ENCODE measurements at places on chromosomes 6 and 20.

GRCh38 chr20:50563133-50563944, 53.2 kb downstream of the PTPN1 start:
- DNase-seq: no peak

DNA sequence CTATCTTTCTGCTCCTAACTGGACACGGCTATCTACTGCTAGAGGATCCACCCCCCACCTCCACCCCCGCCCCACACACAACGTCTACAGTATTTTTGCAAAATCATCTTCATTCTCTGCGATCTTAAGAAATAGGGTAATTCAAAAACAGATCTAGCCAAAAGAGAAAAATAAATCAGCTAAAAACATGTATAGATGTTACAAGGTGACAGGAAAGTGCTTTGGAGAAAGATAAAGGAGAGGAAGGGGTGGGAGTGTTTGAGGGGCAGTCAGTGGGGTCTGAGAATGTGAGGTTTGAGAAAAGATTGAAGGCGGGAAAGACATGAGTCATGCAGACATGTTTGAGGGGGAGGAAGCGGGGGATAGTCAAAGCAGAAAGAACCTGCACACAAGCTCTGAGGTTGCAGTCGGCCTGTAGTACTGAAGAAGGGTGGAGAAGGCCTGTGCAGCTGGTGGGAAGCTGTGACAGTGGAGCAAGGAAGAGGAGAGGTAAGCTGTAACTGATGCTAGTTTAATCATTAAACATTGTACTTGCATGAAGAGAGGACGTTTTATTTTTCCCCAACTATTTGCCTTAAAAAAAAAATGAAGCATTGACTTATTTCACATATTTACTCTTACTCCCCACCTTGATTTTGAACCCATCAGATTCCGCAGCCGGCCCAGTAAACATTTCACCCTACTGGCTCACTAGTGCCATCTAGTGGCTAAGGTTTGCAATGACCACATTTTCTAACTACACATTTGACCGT, 332.6 kb downstream of the ADGRB3 start:
- DNase-seq: peak; percentile 52

GRCh38 chr6:152184917-152185574, 377.6 kb downstream of the ESR1 start:
- DNase-seq: no peak

GRCh38 chr6:16320533-16321340, 82.3 kb downstream of the GMPR start:
- no peak for DNase-seq

GRCh38 chr20:44911264-44911921, 1.5 kb downstream of the PABPC1L start:
- peak; percentile 71 for DNase-seq

- DNase-seq: no peak
Observed at GRCh38 chr20:57878786-57879424, 169.1 kb upstream of the PMEPA1 start.

DNA sequence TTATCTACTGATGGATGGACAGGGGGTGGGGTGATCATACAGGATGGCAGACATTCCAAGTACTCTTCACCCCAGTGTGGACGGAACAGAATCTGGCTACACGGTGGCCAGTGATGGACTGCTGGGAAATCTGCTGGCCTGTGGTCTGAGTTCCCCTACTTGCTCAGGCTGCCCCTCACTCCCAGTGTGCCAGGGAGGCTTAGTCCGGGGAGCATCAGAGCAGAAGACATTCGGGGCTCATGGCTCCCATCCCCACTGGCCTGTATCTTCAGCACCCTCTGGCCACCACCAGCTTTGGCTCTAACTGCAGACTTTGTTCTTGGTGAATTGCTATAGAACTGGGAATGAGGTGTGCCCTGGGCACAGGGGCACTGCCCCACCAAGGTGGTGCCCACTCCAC, 15.3 kb downstream of the TLDC2 start:
- DNase-seq: no peak

DNA sequence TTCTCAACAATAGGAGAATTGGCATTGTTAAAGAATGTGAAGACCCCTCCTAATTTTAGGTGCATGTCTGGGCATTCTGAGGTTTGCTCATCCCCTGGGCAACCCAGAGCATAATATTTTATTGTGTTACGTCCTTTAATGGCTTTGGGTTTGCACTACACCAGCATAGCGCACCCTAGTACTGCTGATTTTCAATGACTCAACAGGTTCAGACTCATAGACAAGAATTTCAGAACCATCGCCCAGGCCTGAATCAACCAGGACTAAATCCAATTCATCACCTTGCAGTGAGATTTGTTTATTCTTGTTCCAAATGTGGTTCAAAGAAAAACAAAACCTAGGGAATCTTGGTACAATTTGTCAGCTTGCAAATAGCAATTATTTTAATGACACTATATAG, 137.8 kb upstream of the PHACTR1 start:
- no peak for DNase-seq

- DNase-seq: no peak
Observed at GRCh38 chr6:118240878-118241528, 307.1 kb upstream of the PLN start.

DNA sequence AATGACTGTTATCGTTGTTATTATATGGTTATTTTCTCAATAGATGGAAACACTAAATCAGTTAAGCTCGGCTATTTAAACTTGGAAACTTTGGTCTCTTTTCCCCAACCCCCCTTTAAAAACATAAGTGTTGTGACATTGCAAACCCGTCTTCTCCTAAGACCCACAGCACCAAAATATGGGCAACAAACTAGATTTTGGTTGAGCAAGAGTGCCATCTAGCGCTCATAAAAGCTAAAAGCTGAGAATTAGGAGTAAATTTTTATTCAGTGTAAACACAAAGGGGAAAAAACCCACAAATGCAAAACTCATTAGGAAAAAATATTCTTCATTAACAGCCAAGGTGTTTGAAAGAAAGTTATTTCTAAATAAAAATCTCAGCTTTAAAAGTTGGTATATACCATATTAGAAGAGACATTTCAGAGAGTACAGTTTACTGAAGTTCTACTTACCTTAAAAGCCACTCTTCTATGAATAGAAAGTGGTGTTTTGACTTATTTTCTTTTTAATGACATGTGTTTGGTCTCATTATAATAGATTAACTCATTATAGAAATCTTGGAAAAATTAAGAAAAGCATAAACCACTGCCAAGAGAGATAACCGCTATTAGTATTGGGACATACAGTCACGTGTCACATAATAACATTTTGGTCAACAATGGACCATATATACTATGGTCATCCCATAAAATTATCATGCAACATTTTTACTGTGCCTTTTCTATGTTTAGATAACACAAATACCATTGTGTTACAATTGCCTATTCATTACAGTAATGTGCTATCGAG, 21.1 kb downstream of the SESN1 start:
- peak; percentile 65 for DNase-seq

GRCh38 chr20:34274694-34275093, 28.5 kb downstream of the AHCY start:
- no peak for DNase-seq

DNA sequence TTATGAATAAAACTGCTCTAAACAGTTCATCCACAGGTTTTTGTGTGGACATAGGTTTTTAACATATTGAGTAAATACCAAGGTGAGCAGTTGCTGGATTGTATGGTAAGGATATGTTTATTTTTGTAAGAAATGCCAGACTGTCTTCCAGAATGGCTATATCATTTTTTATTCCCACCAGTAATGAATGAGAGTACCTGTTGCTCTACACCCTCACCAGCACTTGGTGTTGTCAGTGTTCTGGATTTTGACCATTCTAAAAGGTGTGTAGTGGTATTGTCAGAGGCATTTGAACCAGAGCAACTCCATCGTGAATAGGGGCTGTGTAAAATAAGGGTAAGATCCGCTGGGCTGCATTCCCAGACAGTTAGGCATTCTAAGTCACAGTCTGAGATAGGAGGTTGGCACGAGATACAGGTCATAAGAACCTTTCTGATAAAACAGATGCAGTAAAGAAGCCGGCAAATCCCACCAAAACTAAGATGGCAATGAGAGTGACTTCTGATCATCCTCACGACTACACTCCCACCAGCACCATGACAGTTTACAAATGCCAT, 12.9 kb upstream of the NT5E start:
- no peak for DNase-seq

GRCh38 chr6:25882051-25882496, 8.0 kb upstream of the SLC17A3 start:
- DNase-seq: no peak

- DNase-seq: no peak
Observed at GRCh38 chr6:5506149-5506548, 244.8 kb downstream of the FARS2 start.

DNA sequence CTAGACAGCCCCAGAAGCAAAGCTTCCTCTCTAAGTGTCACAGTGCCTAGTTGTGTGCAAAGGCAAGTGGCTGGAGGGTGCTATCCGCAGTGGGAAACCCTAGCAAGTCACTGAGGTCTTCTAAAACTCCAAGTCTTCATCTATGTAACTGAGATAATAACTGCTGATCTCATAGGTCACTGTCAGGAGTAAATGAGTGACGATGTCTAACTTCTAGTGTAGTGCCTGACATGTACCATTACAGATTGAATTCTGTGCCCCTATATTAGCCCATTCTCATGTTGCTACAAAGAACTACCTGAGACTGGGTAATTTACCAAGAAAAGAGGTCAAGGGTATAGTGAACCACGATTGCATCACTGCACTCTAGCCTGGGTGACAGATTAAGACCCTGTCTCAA, 253.5 kb upstream of the JARID2 start:
- DNase-seq: no peak

- no peak for DNase-seq
Observed at GRCh38 chr6:9507136-9507895, 907.6 kb downstream of the TFAP2A start.

GRCh38 chr6:125195526-125195925, 42.0 kb downstream of the TPD52L1 start:
- no peak for DNase-seq

DNA sequence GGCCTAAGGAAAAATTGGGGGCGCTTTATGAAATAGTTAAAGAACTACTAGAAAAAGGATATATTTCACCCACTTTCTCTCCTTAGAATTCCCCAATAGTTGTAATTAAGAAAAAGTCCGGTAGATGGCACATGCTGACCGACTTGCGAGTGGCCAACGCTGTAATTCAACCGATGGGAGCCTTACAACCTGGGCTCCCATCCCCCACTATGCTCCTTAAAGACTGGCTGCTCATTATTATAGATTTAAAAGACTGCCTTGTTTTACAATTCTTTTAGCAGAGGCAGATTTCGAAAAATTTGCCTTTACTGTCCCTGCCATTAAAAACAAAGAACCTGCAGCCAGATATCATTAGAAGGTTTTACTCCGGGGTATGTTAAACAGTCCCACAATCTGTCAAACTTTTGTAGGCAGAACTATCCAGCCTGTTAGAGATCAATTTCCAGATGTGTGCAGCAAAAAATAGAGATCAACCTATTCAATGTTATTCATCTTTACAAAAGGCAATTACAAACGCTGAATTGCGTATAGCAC, 58.5 kb upstream of the PRSS16 start:
- peak; percentile 82 for DNase-seq

DNA sequence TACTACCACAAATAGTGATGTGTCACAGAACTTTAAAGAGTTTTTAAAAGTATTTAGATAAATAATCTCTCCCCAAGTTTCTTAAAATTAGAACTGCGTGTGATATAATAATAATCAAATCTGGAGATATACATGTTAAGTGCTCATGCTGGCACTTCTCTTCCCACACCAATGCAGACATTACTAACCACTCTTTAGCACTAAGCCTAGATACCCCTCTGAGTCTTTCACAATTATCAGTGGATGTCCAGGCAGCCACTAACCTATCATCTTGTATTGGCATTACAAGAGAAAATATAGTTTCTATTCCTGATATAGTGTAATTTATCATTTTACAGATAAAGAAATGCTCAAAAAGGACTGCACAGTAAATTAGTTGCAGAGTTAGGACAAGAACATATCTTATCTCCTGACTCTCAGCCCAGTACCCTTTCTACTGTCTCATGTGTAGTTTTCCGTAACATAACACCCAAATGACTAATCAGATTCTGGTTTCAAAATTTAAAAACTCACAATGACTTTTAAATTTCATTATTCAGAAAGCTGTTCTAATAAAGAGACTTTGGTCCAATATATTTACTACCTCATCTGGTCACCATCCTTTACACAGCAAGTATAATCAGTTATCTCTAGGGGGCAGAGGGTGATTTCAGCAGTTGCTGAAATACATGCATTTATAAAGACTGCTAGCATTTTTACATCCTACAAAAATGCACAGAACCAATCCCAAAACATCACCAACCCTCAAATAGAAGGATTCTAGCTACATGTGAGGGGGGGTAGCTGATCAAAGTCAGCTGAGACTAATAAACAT, 215.5 kb upstream of the MCHR2 start:
- no peak for DNase-seq

- no peak for DNase-seq
Observed at GRCh38 chr6:54291738-54292137, 16.5 kb upstream of the TINAG start.

- no peak for DNase-seq
Observed at GRCh38 chr6:53959717-53960116, 151.5 kb upstream of the MLIP start.

GRCh38 chr6:41894366-41895299, 542 bp downstream of the USP49 start:
- no peak for DNase-seq

DNA sequence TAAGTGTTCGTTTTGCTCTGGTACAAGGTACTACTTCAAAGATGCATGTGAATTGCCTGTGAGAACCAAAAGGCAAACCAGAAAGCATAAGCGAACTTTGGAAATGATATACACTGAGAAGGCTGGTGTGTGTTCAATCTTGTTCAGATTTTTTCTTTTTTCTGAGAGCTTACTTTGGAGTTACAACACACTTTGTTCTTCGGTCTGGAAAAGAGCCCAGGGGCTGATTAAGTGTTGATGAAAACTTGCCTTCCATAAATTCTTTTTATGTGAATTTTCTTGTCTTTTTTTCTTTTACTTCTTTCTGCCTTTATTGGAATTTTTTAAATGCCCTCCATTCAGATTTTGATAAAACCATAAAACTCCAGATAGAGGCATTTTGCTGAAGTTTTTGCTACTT, 395.1 kb upstream of the SASH1 start:
- DNase-seq: no peak
